ENCODE measurements at places on chromosomes 3 and 15.

GRCh38 chr15:60553163-60553562 lies 74.2 kb upstream of the ICE2 start:
- no peak for DNase-seq

- DNase-seq, result no peak
These were observed 15.4 kb downstream of the CRTC3 start for GRCh38 chr15:90545095-90545494.

- no peak for DNase-seq
These were observed 64.9 kb downstream of the PLSCR2 start for GRCh38 chr3:146404436-146404835.

GRCh38 chr3:24523215-24523614 lies 28.6 kb upstream of the THRB start:
- no peak for DNase-seq

DNA sequence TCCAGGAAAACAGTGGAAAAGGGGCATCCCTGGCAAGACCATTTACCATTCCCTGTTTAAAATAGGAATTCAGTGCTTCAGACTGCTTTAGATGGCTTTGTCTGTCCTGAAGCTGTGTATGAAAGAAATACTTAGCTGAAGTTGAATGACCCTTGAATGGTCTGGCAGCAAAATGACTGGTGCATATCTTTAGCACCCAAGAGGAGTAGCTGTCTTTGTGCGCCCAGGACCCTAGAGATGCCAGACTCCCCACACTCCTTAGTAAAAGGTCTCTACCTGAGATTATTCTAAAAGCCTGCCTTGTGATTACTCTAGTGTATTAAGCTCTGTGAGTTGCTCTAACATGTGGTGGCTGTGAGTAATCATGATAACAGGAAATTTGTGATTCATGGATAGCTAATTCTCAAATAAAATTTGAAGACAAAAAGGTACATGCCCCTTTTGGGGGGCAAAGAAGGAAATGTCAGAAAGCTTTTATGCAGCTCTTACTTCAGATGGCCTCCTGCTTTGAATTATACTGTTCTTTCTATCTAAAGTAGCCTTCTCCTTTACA lies 3.2 kb downstream of the MAPKBP1 start:
- no peak for DNase-seq

GRCh38 chr3:24854748-24855147 lies 360.1 kb upstream of the THRB start:
- DNase-seq, result no peak

Measured in hematopoietic multipotent progenitor cell treated with erythropoietin and hydrocortisone succinate and interleukin-3 and kit ligand, for 15 days (in vitro differentiated cells).